Activated CD4-positive, CD25-positive, alpha-beta regulatory T cell treated with anti-CD3 and anti-CD28 coated beads, Interleukin-2, amount 50 U/mL, for 16 hours (primary cell): ENCODE measurements at places on chromosomes 5 and 9.

GRCh38 chr9:133605446-133605845 is 3.7 kb downstream of the FAM163B start:
- DNase-seq: no peak

GRCh38 chr9:33452828-33453271 is 5.5 kb upstream of the AQP3 start:
- DNase-seq: no peak

DNA sequence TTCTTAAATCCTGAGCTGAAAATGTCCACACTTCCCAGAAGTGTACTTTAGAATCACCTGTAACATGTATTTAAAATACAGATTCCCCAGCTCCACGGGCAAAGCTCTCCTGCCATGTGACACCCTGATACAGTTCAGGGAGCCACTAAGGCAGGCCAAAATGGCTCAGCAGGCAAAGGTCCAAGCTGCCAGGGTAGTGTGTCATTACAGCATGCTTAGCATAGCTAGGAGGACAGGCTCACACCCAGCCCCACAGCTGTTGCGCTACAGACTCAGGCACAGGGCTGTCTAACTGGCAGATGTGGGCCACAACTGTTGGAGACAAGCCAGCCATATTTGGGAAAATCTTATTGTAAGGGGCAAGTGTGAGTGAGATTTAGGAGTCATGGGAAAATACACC is 73.0 kb downstream of the C9orf85 start:
- DNase-seq: no peak

GRCh38 chr9:14080959-14081542 is 232.9 kb downstream of the NFIB start:
- DNase-seq: no peak

GRCh38 chr9:136943291-136944211 is 987 bp downstream of the FBXW5 start:
- DNase-seq: no peak

- DNase-seq: no peak
Measured at GRCh38 chr5:172904643-172905345, 54.4 kb upstream of the RPL26L1 start.

DNA sequence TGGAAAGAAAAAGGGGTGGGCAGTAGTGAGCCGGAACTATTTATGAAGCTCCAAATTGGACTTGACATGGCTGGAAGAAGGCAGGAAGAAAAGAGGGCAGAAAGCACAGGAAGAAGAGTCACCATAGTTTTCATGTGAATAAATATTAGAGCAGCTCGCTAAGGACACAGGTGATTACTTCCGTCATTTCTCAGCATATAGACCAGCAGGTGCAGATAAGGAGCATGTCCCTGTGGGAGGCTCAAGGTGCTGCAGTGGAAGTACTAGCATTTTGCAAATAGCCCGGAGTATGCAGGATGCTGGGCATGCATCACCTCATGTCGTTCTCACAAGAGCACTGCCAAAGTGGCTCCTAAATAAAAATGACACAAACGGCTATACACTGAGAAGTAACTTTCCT is 71.3 kb upstream of the HTR4 start:
- DNase-seq: no peak

- no peak for DNase-seq
Measured at GRCh38 chr9:20358207-20358606, 264.1 kb downstream of the MLLT3 start.
